ENCODE measurements at places on chromosomes 16 and 17. TPM values are rescaled to one million over a fixed set of nuclear protein-coding genes. Genes with fewer than 3 reads are reported as not detected.

The PPL gene
- 6.6 TPM for total RNA-seq

The LONP2 gene
- 85.6 TPM for total RNA-seq

The ZNF778 gene
- total RNA-seq, result 9.3 TPM

The NPIPB9 gene
- 1.0 TPM for total RNA-seq

The SLC35G6 gene
- not detected for total RNA-seq

The CMTM2 gene
- total RNA-seq, result not detected

The SHCBP1 gene
- total RNA-seq, result 48.9 TPM

The NPIPB2 gene
- not detected for total RNA-seq

The MBTD1 gene
- 20.9 TPM for total RNA-seq

The CCL4 gene
- not detected for total RNA-seq

DNA sequence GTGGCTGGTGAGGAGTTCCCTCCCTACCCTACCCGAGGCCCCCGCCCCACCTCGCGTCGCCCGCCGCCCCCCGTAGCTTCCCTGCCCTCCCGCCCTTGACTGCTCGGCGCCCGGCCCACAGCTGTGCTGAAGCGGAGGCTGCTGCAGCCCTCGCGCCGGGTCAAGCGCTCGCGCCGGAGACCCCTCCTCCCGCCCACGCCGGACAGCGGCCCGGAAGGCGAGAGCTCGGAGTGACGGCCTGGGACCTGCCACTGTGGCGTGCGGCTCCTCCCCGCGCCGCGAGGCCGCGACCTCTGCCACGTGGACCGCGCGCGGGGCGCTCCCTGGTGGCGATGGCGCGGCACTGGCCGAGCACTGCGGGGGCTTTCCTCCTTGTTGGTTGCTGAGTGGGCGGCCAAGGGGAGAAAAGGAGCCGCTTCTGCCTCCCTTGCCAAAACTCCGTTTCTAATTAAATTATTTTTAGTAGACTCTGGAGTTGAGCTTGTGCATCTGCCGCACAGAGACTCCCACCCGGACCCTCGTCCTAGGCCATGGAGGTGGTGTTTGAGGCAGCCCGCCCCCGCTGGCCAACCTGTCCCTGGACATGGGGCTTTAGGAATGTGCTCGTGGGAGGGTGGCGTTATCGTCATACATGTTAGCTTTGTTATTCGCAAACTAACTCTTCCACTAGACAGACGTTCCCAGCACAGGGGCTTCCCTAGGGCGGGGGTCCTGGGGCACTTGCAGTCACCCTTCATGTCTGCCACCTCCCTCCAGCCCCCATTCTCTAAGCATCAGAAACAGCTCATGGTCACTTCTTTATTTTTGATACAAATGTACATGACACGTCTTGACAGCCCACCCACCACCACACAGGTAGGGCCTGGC, 4.4 kb downstream of the TP53I13 start:
- no peak for DNase-seq

GRCh38 chr16:71201054-71201453, 29.5 kb downstream of the HYDIN start:
- no peak for DNase-seq

DNA sequence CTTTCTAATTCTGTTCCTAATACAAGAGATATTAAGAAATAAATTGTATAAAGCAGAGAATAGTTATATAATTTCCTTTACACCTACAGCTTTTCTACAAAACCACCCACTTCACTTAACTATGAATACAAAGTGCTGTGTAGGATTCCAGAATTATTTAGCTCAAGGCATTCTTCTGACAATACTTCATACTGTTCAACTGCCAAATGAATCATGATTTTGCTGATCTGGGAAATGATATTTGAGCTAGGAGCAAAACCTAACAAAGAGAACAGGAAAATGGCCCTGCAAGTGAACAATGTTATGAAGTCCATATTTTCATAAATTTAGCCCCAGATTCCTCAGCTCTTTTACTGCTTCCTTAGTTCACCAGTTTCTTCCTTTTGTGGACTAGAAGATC, 12.9 kb downstream of the BBS2 start:
- DNase-seq, result no peak

DNA sequence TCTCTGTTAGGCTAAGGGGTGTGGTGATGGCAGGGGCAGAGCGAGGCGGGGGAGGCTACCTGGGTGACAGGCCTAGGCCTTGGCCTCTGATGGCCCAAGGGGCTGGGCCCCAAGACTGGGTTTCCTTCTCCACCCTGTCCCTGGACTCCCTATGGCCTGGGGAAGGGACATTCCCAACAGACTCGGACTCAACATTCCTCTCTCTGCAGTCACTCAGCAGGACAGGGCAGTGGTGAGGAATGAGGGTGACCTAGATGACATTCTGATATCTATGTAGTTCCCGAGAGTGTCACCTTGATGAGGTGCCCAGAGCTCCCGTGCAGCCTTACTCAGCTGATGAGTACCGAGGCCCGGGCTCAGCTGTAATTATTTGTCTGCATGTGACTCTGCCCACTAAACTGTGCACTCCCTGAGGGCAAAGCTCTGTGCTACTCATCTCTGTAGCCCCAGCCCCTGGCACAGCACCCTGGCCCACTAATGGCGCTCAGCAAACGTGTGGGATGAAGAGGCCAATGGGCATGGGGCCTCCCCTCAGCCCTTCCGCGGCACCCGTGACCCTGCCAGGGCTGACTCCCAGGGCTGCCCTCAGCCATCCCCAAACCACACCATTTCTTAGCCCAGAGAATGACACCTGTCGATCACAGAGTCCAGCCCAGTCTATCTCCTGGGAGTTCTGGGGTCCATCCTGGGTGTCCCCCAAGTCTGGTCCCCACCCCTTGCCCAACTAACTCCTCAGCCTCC, 2.2 kb downstream of the PLCD3 start:
- DNase-seq, result peak; percentile 71

- DNase-seq, result no peak
Measured at GRCh38 chr17:50601823-50602375, 32.8 kb upstream of the ABCC3 start.

DNA sequence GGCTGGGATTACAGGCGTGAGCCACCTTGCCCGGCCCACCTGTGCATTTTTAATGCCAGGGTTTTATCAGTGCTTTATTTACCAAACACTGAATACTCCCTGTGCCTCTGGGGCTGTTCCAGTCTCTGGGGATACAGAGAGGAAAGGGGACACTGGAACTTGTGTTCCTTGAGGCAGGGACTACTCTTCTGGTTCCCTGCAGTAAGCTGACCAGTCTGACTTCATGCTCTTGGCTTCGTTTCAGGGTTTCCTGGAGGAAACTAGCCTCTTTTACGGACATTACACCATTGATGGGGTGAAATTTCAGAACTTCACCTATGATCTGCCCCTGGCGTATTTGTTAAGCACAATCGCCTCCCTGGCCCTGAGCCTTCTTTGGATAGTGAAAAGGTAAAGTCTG, 37.4 kb upstream of the COQ7 start:
- DNase-seq, result no peak

GRCh38 chr16:24146518-24146917, 109.6 kb upstream of the CACNG3 start:
- DNase-seq, result no peak

- no peak for DNase-seq
Measured at GRCh38 chr17:73493956-73494926, 150.0 kb downstream of the SDK2 start.

- no peak for DNase-seq
Measured at GRCh38 chr17:77527409-77527808, 386.6 kb downstream of the SEC14L1 start.

DNA sequence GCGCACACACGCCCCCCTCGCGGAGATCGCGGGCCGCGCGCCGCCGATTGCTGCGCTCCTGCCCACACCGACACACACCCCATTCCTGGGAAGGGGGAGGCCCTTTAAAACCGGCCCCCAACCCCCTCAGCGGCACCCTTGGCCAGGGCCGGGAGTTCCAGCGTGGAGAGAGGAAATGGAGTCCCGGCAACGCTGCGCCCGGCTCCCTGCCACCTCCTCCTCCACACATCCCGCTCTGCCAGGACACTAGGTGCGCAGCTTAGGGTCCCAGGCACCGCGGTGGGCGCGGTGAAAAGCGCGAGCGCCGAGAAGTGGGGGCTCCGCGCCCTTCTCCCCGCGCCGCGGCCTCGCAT, 397 bp downstream of the CDC42EP4 start:
- DNase-seq, result no peak

- no peak for DNase-seq
Measured at GRCh38 chr17:83006515-83007455, 72.6 kb upstream of the METRNL start.

GRCh38 chr17:65678546-65678945, 117.1 kb upstream of the AXIN2 start:
- no peak for DNase-seq

DNA sequence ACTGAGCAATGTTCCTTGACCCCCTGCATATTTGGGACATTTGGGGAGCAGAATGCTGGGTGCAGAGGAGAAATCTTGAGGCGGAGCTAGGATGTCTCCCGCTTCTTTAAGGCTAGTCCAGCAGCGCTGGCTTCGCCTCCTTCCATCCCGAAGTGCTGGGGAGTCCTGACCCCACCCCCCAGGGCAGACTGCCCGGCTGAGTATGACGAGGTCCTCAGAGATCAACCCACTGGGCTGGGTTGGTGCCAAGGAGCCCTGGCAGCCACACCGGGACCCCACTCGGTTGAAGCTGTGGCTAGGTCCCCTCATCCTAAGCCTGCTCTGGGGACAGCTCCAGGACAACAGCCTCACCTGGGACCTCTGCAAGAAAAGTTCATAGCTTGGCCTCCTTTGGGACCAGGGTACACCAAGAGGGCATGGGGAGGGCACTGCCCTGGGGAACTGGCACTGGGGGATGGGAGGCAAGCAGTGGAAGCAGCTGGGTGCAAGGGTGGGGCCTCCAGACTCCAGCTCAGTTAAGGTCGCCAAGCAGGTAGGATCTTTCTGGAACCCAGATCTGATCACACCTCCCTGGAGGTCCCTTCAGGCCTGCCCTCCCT, 11.0 kb downstream of the RHBDF2 start:
- DNase-seq, result no peak

DNA sequence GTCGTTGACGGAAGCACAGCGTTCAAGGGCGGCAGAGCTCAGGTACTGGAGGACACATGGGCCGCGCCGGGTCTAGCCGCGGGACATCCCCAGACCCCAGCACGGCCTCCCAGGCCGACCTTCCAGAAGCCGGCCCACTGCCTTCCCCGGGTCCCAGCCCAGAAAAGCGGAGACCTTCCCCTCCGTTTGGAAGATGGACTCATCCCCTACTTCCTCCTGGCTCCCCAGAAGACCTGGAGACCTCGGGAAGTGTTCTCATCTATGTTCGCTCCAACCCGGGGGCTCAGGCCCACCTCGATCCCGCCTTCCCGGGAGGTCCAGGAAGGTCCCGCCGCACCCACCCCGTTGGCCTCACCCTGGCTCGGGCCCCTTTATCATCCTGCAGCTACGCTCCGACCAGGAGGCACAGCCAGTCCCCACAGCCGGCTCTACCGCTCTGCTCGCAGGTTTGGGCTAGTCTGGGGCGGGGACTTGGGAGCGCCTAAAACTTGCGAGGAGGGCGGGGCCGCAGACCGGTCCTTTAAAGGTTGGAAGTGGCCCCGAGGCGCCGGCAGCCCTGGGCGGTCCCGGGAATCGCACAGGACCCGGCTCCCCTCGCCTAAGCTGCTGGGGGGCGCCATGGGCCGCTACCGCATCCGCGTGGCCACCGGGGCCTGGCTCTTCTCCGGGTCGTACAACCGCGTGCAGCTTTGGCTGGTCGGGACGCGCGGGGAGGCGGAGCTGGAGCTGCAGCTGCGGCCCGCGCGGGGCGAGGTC, at the start of gene ALOX12:
ALOX12 (plus strand) TSS at position 550 of the 756 bp plus-strand sequence; CDS start at position 619, 69 bp downstream.
- DNase-seq, result no peak

DNA sequence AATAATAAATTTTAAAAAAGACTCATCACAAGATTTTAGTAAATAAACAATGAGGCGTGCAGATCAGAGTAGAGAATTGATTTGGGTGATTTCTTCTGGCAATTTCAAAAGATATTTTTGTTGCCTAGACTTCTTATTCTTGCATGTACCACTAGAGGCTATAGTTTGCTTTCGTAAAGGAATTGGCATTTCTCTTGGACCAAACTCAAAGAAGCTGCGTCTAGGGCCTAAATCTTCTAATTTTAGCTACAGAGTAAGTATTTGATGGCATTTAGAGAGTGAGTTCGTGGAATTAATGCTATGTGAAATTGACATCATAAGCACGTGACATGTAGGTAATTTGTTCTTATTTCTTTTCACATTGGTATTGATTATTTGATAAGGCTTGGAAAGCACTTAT, 24.4 kb upstream of the ABCC11 start:
- DNase-seq, result no peak

DNA sequence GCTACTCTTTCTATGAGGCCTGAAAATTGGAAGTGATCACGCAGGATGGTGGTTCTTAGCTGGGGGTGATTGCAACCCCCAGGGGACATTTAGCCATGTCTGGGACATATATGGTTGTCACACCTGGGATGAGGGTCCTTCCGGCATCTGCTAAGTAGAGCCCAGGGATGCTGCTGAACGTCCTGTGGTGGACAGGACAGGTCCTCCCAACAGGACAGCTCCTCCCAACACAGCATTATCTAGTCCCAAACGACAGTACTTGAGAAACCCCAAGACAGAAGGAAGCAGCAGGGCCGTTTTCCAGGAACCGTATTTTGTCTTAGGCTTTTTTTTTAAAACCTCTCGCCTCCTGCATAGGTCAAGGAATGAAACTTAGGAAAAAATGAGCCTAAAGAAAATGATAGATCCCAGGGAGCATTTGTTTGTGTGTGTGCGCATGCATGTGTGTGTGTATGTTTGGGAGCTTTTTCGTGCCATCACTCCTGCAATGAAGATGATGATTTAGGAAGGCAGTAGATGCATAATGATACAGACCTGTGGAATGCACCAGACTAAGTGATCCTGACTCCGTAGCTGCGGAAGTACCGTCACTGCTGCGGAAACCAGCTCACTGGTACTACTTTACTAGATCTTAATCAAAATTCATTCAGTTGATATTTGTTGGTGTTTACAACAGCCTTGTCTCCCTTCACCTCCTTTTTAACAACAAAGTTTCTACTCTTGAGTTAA, 118.2 kb downstream of the SNX29 start:
- DNase-seq, result no peak

DNA sequence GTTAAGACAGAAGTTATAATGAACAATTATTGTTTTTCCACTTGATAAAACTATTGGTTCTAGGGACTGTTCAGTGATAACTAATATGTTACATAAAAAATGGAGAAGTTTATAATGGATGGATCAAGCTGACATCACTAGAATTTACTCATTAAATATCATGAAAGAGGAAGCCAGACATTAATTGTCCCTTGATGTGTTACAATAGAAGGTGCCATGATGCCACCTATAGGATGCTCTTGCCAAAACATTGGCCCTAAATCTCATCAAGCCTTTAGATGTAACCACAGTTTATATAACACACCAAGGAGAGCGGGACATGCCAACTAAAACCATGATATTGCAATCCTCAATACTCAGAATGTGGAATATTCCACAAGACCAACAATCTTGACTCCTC, 147.9 kb upstream of the MON1B start:
- DNase-seq, result no peak

GRCh38 chr16:89197633-89198416, 2.5 kb downstream of the SLC22A31 start:
- peak; percentile 97 for DNase-seq
